ENCODE measurements at places on chromosomes 5 and 9.

DNA sequence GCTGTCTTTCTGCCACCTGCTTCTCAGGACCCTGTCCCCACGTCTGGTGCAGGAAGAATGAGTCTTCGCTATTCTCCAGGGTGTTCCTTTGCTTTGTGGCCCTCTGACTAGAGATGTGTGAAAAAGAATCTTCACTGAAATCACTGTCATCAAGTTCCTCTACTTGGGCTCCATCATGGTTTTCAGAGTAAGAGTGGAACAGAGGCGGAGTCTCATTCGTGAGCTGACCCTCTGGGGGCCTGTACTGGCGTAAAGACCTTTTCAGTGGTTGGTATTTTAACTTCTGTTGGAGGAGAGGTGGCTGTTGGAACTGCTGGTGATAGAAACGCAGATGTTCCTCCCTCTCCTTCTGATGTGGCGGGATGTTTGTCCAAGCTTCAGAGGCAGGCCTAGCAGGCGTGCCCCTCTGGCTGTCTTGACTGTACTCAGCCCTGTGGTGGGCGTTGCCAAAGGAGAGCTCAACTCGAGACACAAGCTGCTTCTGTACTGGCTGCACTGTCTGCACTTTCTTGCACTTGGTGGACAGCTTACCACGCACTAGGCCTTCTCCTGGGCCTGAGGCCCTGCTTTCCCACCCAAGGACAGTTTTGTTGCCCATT, 72.0 kb downstream of the KIF24 start:
- no peak for DNase-seq

DNA sequence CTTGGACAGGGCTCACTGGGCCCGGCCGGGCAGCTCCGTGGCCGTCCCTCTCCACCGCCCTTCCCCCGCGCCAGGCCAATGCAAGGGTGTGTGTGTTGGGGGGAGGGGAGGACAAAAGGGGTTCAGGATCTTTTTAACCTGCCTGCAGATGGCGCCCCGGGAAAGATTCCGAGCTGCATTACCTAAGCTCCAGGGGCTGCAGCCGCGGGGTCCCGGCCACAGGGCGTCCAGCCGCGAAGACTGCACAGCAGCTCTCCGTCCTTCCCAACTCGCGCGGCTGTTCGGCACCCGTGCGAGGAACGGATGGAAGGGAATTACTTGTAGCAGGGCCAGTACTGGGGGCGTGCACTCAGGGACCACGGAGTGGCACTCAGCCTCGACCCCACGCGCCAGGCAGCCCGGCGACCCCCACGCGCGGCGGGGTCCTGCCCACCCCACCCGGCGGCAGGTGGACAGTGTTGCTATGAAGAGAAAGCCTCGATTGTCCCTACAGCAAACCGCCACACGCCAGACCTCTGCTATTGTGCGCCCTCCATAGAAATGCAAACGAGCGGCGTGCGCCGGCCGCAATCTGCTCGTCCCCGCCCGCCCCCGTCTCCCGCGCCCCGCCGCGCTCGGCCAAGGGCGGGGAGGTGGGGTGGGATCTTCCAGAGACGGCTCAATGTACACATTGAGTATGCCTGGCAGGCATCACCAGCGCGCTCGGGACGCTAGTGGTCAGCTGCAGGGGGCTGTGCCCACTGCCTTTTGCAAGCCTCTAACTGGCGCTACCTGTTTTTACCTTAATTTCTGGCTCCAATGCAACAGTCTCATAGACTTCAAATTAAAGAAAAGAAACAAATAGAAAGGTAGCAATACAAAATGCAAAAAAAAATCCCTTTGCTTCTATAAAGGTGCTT, 796 bp upstream of the GADD45G start:
- DNase-seq: peak; percentile 33

DNA sequence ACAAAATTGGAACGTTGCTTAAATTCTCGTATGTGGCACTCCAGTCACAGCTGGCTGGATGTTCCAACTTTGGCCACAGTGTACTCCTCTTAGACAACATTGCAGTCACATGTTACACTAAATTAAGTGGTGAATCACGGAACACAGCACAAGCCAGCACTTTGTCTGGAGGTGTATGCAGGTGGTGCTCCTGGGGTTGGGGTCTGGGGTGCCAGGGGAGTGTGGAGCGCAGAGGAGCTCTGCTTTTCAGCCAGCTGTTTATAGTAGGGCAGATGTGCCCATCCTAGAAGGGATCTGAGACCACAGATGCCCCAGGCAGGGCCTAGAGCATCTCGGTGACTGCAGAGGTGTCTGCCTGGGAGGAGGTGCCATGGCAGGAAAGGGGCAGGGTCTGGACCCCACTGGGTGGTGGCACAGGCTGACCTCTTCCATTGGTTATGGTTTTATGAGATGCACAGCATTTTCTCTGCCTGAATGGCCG, 82.6 kb downstream of the WNK2 start:
- DNase-seq: no peak

DNA sequence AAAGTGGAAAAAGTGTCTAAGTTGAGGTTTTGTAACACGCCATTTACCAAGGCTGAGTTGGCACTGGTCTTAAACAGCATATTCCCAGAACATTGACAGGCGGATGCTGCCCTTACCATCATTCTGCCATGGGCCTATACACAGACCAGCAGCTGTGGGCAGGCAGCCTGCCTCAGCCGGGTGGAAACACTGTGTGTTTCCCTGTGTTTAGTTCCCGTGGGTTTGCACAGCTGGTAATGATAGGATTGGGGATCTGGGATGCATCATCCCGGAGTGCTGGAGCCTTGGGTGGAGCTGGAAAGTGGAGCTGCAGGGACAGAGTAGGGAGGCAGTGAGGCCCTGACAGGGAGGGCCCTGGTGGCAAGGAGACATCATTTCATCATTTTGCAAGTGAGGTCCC, 5.5 kb upstream of the FGD3 start:
- DNase-seq: no peak

GRCh38 chr5:43396762-43397304, 15.4 kb downstream of the CCL28 start:
- DNase-seq: peak; percentile 22

- no peak for DNase-seq
Measured at GRCh38 chr5:4906786-4907185, 233.3 kb upstream of the ADAMTS16 start.

- DNase-seq: peak; percentile 78
Measured at GRCh38 chr9:133505901-133506652, 18.7 kb downstream of the MYMK start.

DNA sequence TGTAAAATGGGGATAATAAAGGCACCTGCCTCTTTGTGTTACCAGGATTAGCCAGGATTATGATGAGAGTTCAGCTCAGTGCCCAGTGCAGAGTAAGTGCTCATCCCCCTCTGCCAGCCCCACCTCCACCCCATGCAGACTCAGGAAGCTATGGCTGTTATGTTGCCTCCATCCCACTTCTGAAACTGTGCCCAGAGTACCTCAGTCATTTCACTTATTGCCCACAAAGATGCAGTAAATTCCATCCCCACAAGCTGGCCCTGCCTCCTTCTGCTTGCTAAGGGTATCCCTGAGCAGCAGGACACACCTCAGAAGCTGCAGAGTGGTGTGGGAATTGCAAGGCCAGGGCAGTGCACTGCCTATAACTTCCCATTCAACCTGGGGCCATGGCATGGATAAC, 415.1 kb downstream of the SPOCK1 start:
- no peak for DNase-seq

DNA sequence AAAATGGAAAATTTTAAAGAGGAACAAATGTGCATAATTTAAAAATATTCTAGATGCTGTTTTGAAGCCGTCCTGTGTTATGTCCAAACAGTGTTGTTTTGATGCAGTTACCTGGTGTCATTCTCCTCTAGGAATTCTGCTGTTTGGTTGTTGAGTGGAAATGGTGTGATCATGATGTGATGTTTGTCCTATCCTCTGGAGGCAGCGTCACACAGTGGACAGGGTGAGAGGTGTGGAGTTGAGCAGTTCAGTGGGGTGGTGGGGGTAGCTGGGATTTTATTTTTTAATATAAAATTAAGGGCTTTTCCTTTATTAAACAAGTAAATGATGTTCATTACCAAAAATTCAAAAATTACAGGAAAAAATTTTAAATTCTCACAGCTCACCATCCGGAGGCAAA, 31.2 kb downstream of the PRDM6 start:
- DNase-seq: no peak

GRCh38 chr5:36836831-36837230, 39.7 kb upstream of the NIPBL start:
- no peak for DNase-seq

- DNase-seq: peak; percentile 21
Measured at GRCh38 chr5:102561894-102562760, 63.3 kb upstream of the SLCO6A1 start.

DNA sequence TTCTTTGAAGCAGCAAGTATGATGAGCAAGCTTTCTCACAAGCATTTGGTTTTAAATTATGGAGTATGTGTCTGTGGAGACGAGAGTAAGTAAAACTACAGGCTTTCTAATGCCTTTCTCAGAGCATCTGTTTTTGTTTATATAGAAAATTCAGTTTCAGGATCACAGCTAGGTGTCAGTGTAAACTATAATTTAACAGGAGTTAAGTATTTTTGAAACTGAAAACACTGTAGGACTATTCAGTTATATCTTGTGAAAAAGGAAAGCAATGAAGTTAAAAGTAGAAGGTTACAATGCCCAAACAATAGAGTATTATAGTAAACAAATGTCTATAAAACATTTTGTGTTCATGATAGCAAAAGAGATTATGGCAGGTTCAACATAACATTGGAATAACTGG, 88.6 kb downstream of the JAK2 start:
- no peak for DNase-seq

GRCh38 chr9:6552033-6552432, 93.5 kb downstream of the GLDC start:
- DNase-seq: peak; percentile 64

DNA sequence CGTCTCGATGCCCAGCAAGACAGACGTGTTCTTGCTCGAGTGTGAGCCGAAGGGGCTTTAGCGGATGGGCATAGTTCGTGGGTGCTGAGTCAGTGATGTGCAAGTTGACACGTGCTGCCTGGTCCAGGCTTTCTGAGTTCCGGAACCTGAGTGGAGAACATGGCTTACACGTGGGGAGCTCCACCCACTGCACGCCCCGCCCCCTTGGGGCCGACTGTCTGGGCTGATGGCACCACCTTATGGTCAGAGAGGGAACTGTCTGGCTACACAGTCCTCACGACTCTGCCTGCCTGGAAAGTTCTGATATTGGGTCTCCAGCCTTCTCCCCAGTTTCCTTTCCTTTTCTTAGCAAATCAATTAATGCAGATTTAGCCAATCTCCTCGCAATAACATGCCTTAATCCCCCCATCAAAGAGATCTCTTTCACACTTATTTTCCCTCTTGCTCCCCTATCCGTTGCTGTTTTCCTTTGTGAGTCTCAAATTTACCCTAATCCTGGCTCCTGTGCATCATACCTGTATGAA, 3.8 kb upstream of the STC2 start:
- DNase-seq: peak; percentile 89

GRCh38 chr9:99363509-99363908, 141.4 kb downstream of the SEC61B start:
- DNase-seq: no peak

DNA sequence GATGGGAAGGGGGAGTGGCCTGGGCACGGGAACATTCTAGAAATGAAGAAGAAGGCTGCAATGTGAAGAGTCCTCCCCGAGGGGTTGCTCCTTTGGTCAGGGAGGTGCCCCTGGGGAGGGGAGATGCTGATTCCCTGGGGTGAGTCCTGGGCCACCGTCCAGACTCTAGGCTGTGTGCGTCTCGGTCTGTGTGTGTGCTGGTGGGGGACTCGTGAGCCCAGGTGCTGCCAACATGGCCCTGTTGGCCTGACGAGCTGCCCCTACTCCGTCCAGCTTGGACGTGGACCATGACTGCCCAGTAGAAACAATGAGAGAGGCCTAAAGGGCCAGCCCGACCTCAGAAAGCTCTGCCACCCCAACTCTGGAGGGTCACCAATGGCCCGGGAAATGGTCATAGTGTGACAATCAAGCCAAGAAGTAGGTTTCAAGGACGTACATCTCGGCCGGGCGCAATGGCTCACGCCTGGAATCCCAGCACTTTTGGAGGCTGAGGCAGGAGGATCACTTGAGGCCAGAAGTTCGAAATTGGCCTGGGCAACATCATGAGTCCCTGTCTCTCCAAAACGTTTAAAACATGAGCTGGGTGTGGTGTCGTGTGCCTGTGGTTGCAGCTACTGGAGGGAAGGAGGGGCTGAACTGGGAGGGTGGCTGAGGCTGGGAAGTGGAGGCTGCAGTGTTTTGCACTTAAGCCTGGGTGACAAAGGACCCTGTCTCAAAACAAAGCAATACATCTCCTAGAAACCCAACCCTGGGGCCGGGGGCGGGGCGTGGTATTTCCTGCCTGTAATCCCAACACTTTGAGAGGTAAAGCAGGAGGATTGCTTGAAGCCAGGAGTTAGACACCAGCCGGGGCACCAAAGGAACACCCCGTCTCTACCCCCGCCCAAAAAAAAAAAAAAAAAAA, 17.0 kb downstream of the LHX3 start:
- DNase-seq: no peak

- no peak for DNase-seq
Measured at GRCh38 chr9:90916147-90916734, 114.6 kb downstream of the SYK start.

GRCh38 chr5:42767491-42768105, 11.0 kb downstream of the CCDC152 start:
- DNase-seq: peak; percentile 61

DNA sequence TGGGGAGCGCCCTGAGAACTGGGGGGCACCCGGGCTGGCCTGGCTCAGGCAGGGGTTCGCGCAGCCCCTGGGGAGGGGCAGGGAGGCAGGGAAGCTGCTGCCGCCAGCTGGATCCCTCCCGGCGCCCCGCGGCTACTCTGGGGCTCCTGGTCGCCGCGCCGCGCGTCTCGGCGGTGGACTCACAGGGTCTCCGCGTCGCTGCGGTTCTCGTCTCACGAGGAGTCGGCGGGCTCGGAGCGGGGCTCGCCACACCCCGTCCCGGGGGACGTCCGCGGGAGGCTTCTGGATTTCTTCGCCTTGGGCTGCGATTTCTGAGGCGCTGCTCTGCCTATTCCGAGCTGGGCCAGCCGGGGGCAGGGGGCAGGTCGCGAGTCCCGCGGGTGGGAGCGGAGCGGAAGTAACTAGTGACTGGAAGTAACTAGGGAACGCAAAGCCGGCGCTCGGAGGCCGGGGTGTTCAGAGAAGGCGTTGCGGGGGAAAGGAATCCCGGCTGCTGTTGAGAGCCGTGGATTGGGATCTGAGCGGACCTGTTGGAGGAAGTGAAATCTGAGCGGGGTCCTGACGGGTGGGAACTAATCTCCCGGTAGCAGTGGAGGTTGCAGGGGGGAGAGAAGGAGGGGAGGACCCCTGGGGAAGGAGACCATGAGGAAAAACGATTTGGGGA, 511 bp downstream of the CYSTM1 start:
- peak; percentile 66 for DNase-seq

DNA sequence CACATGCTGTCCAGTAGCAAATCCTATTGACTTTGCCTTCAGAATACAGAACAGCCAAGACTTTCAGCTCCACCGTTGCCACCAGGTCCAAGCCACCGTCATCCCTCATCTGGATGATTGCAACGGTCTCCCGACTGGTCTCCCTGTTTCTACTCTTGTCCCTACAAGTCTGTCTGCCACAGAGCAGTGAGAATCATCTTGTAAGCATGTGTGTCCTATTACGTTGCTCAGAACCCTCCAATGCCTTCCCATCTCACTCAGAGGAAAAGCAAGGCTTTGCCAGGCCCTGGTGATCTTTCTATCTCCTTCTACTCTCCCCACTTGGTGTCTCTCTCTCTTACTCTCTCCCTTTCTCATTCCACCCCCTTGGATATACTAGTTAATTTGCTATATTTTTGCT, 76.7 kb upstream of the GDNF start:
- no peak for DNase-seq

All from fibroblast of pulmonary artery (primary cell).